ENCODE measurements at places on chromosomes 2 and 18.

GRCh38 chr2:62140426-62141141, 55.3 kb upstream of the B3GNT2 start:
- DNase-seq, result no peak

DNA sequence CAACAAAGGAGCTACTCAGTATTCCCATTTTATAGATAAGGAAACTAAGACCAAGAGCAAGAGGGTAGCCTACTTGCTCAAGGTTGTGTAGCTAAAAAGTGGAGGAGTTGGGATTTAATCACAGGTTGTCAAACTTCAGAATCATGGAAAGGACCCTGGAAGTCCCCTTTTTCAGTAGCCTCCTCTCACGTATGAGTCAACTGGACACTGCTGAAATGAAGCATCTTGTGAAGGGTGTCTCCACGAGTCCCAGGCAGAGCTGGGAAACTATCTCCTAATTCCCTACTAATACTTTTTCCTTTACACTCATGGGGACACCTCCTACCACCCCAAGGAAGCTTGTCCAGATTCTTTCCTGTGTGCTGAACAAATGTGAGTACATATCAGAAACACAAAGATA, 155.8 kb downstream of the RHBDD1 start:
- no peak for DNase-seq

- no peak for DNase-seq
Observed at GRCh38 chr2:144539289-144539782, 19.4 kb upstream of the ZEB2 start.

- no peak for DNase-seq
Observed at GRCh38 chr2:159177357-159177756, 109.1 kb downstream of the WDSUB1 start.

DNA sequence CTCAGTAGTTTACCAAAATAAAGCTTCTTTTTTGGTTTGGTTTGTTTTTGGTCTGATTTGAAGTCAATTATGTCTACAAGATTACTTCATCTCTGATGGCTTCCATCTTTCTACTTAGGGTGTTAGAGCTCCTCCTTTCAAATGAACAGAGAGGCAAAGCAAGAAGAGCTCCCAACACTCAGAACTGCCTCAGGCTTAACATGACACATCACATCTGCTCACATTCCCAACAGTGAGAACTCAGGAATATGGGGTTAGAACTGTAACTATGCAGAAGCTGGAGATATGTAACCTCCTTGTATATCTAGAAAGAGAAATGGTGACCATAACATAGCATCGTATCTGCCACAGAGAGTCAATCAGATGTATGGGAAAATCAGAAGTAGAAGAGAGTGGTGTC, 11.4 kb upstream of the LRATD1 start:
- DNase-seq, result no peak

DNA sequence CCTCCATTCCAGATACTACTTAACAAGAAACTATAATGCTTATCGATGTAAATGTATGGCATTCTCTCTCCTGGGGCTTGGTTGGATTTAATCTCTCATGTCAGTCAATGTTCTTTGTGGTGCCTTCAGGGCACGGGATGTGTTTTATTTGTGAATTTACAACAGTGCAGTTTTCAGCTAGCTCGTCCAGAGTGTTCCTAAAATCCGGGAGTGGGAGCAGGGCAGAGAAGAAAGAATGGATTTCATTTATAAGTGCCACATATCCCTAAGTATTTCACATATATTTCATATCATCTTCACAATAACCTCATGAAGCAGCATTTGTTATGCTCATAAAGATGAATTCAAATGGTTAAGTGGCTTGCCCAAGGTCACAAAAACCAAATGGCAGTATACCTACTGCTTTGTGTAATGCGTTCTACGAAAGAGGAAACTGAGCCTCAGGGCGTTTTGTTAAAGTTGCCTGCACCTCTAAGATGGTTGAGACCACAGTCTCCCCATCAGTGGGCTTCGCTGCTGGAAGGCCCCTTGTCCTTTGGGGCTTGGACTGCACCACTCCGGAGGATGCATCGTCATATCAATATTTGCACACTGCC, 134.7 kb upstream of the MGAT5 start:
- DNase-seq, result no peak

DNA sequence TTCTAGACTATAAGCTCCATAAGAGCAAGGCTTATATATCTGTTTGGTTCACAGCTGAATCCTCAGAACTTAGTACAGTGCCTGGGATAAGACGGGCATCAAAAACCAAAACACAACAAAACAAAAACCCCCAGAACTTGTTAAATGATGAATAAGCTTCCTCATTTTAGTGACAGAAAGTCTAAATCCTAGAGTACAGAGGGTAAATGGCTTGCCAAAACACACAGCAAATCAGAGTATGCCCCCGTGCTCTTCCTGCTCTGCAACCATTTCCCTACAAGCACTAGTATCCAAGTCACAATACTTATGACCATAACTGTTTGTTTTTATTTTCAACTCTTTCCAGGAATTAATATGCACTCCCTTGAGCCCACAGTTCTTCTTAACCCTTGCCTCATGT, 10.1 kb downstream of the ZNF521 start:
- no peak for DNase-seq

GRCh38 chr2:84427235-84428138, 31.6 kb downstream of the SUCLG1 start:
- no peak for DNase-seq

GRCh38 chr2:9498210-9498609, 23.9 kb downstream of the IAH1 start:
- DNase-seq, result no peak

DNA sequence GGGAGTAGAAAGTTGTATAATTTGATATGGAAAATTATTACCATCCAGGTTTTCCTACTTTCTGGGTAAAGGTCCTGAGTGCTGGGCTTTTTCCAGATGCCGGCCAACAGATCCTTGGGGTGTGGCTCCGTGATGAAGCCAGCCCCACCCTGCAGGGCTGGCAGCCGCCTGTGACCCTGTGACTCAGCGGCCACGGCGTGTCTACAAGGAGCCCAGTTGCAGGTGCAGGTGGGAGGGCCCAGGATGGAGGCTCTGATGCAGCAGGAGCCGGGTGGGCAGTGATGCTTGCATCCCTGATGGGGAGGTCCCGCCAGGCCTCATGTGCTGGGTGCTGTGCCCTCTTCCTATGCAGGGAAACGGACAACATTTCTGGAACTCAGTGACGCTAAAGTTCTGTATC, 96.0 kb upstream of the ALKAL2 start:
- no peak for DNase-seq

DNA sequence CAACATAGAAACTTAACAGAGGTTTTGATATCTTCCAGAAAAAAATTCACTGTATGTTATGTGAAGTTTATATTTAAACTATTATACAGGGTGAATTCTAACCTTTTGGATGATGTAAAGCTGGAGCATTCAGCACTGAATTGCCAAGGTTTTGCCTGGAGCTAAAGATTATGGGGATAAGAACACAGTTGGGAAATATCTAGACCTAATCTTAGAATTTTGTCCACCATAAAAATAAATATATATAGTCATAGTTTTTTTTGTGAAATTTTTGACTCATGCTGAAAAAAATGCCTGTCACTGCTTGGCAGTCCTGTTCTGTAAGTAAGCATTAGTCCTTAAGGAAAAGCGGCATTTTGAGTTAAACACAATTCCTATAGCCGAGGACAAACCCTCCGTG, 339.3 kb upstream of the TMEFF2 start:
- no peak for DNase-seq

GRCh38 chr18:26555804-26556553, 7.6 kb upstream of the KCTD1 start:
- DNase-seq, result no peak

DNA sequence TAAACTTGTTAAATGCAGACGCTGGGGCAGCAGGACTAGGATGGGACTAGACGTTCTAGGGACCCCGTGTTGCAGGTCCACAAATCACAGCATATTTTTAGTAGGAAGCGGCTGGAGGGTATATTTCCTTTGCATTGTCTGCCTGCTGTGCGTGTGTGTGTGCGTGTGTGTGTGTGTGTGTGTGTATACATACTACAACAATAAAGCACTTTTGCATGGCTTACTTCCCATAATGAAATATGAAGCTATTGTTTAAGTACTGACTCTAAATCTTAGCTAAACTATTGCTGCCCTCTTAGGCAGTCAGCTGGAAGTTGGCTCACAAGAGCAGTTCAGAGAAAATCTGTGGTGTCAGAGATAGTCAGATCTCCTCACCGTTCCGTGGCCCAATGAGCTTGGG, 133.4 kb downstream of the CABLES1 start:
- DNase-seq, result no peak

DNA sequence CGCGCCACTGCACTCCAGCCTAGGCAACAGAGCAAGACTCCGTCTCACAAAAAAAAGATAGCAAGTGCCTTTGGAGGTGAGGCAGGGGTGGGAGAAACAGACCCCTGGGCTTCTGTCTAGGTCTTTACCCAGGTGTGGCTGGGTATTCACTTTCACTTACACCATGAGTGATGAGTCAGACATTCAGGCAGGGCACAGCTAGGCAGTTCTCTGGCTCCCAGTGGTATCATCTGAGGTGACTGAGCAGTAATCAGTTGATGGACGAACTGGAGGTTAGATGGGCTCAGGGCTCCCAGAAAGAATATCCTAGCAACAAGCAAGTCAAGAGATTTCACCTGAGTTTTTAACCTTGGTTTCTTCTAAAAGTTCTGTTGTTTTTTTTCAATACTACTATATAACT, 107.0 kb upstream of the RAB6C start:
- no peak for DNase-seq

DNA sequence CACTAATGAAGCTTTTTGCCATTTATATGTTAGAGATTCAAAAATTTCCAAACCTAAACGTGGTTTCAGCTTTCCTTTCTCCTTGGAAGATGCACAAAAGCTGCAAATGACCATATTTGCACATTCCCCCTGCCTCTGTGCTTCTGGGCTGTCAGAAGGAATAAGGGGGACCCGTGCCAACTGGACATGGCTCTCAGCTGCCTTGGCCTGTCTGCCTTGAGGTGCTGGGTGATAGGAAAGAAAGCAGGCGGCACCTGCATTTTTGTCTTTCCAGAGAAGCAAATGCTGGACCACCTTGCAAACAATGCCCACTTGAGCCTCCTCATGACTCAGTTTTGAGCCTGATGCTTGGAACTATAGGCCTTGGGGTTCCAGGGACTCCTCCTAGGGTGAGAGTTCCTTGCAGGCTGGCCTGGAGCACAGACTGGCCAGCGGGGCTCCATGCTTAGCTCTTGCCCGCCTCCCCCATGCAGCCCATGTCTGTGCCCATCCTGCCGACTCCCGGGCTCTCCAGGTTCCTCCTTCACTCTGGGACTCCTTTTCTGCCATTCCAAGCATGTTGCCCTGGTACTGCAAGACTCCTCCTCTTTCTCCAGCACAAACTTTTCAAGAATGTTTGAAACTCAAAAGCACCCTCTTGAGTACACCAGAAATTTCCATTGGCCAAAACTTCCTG, 109.0 kb upstream of the EPAS1 start:
- DNase-seq, result peak; percentile 38

DNA sequence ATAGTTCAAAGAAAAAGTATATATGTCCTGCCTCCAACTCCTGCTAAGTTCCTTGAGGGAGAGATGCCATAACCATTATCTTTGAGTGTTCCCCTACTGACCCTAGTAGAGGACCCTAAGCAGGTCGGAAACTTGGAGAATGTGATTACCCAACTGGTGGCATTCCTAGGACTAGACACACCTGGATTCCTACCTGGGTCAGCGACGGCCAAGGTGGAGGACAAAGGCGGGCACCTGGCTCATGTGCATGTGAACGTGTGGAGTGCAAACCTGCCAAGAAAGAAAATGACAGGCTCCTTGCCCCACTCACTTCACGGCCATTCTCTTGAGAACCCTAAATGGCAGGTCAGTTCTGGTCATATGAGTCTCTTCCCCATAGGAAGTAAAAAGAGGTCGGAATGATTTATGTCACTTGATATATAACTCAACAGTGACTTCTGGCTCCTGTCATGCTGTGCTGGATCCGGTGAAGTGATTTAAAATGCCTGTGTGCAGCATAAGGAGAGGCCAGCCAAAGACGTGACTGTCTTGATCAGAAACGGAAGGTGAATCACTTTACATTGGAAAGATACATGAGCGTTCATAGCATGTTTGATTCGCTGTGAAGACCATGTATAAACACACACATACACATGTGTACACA, 371.6 kb downstream of the EIPR1 start:
- no peak for DNase-seq

DNA sequence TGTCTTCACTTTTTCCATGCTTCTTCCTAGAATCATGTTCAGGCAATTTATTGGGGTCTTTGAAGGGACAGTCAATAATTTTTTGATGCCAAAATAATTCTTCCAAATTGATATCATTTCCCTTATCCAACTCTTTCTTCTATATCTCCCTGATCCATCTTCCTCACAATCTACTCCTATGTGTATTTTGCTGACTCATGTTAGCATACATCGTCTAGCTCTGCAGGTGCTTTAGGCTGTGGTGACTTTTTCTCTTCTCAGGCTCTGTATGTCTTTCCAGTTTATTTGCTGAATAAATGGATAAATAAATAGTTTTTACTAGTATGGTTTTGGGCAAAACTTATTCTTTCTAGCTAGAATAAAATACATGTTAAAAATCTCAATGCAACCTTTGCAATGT, 1650.9 kb upstream of the TMEFF2 start:
- DNase-seq, result no peak

Data from suppressor macrophage (primary cell).